A172 (cell line): ENCODE measurements at places on chromosomes 5 and 9. TPM values are rescaled to one million over a fixed set of nuclear protein-coding genes. Genes with fewer than 3 reads are reported as not detected.
A peak's percentile ranks its signal among the peaks of the same experiment; 100 is the strongest.

- no peak for DNase-seq
Measured at GRCh38 chr9:109409773-109410397, 88.2 kb downstream of the PTPN3 start.

DNA sequence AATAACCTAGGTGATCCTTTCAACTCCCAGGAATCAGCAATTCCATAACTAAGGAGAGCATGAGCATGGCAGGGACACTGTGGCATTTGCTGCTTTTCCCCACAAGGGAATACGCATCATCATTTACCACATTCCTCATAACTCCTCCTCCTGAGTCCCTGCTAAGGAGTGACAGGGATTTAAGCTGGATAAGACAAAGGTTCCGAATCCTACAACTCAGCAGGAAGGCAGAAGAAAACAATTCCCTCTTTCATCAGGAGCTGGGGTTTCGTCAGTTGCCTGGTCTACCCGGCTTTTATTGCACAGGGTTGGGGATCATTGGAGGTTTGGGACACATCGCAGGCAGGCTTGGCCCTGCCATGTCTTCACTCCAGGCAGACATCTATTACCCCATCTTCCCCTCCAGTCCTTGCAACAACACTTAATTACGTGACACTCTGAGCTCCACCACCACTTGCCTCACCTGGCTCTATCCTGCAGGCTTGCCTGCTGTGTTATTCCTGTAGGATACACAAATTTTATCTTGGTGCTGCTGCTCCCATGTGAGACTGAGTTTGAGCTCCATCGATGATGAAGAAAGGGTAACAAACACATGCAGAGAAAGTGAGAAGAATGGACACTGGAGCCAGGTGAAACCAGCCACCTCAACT lies 563.0 kb upstream of the KLF4 start:
- DNase-seq = peak; percentile 36

Gene BTF3
- total RNA-seq = 576 and 868 TPM in 2 replicates

Gene RPL35
- 2,941 and 5,977 TPM in 2 replicates for total RNA-seq

GRCh38 chr5:64161420-64161819 lies 4.2 kb upstream of the RNF180 start:
- no peak for DNase-seq

DNA sequence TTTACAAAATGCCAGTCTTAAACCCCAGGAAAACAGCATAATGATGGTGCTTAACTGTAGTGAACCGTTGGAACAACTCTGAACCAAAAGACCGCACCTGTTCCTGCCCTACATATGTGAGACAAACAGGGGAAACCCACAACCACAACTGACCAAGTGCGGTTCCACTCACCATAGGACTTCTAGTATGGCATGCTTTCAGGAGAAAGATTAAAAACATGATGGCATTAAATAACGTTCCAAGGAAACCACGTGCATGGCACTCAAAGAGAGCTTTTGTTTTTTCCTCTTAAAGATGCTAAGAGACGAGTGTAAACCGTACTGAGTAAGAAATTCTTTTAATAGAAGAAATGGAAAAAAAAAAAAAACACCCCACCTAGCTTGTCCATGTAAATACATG lies 119.8 kb downstream of the SSBP2 start:
- DNase-seq = peak; percentile 28

Gene SPINK9
- total RNA-seq = not detected in 2 replicates

Gene RARS1
- 250 and 258 TPM in 2 replicates for total RNA-seq

DNA sequence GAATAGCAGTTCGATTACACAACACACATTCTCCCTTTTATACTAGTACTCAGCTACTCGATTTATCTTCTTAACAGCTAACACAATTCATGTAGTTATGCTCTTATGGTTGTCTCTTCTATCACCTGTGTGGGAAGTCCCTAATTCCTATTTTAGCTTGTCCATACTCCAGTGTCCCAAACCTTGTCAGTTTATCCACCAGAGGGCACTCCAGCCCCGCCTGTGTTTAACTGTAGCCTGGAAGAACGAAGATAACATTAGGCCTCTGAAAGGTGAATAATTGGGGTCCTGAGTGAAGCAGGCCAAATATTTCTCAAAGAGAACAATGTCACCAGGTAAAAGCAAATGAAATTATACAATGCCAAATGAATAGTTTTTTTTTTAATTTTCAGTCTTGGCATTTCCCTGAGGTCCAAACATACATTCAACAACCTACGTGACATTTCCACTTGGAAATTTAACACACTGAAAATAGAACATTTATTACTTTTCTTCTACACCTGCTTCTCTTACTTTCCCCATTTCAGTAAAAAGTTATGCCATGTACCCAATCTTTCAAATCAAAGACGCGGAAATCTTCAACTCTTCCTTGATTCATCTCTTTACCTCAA lies 560.7 kb downstream of the HTR1A start:
- DNase-seq = peak; percentile 36

DNA sequence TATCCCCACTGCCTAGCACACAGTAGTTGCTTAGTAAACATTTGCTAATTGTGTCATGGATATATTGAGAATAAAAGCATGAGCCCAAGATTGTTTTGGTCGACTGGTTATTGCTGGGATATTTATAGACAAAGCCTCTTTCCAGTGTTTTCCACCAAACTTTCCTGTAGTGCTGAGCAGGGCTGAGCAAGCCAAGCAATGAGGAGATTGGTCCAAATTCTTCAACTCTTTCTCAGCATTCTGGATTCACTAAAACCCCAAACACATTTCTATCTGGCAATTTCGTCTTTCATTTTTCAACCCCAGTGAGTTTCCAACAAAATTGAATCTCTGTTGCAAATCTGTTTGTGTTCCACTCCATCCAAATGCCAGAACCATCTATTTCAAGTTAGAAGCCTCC lies 31.9 kb upstream of the TARS1 start:
- DNase-seq = no peak

DNA sequence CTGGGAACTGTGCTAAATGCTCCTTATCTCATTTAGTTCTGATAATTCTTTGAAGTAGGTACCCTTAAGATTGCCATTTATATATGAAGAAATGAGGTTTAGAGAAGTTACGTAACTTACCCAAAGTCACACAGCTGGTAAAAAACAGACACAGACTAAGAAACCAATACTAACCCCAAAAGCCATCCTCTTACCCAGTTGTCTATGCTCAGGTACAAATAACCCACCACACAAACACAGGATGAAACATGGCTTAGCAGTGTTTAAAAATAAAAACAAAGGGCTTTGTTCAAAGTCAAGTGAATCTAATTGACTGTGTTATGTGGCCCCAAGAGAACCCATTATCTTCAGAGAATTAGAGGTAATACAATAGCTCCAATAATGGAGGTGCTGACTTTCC lies 37.0 kb upstream of the IL7R start:
- DNase-seq = no peak

GRCh38 chr9:37938121-37938891 lies 34.4 kb upstream of the SLC25A51 start:
- DNase-seq = peak; percentile 93

DNA sequence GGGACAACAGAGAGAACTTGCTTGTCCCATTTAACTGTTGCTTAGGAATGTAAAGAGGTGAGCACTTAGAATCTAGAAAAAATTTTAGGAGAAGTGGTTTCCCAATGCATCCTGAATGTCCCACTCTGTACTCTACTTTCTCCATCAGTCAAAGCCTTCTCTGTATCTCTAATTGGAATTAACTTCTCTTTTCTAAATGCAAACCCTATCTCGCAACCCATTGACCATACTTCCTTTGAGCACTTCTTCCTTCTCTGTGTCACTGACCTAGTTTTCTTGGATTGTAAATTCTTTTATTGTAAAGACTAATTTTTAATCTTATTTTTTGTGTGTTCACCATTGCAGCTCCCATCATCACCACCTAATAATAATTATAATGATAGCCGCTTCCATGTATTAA lies 33.3 kb downstream of the ADRB2 start:
- no peak for DNase-seq

DNA sequence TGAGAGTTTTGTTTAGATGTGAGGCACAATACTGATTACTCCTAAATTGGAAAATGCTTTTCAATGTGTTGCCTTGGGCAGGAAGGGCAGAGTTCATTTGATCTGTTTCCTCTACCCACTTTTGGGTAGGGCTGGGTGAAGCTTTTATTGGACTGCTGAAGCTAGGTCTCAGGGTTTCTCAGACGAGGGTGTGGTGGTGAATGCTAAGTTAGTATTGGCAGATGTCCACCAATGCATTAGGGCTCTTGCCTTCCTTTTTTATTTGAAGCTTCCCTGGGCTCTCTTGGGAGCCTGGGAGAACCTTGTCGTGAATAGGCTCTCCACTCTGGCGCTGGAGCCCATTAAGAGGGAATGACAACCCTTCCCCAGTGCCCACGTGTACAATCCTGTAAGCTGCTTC lies 23.1 kb downstream of the SPTAN1 start:
- peak; percentile 29 for DNase-seq

Gene GFRA3
- total RNA-seq = not detected in 2 replicates

DNA sequence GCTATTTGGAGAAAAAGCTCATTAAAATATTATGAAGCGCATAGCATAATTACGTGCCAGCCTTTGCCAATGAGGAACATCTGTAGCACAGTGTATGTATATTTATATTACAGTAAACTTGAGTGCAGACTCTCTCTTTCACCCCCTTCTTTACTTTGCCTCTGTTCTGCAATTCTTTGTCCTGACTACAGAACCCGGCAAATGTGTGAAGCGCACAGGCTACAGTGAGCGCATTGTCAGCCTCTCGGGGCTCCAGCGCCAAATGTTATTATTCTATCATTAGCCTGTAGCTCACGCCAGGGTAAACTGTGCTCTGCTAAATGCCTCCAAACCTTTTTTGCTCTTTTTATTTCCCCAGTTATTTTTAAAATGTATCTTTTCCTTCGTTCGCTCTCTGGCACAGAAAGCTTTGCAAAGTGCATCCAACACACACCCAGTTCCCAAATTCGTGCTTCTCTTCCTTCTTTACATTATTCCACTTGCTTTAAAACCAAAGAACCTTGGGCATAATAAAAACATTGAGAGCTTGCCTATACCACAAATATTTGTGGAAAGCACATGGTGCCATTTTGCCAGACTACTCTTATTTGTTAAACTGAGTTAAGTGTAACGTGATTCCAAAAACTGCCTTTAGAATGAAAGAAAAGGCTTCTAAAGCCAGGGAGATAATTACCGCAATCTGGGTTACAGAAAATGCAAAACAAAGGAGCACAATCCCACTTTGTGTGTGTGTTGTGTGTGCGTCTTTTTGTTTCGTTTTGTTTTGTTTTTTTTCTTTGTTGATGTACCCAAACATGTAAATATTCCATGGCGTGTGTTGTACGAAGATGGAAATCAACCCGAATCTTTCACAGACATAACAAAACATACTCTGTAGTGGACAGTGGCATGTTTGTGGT lies 164.1 kb upstream of the MPDZ start:
- no peak for DNase-seq

- no peak for DNase-seq
Measured at GRCh38 chr5:172700365-172701290, 59.6 kb downstream of the NEURL1B start.

GRCh38 chr5:140236891-140237598 lies 62.1 kb downstream of the CYSTM1 start:
- DNase-seq = no peak

Gene ALDH1A1
- not detected in 2 replicates for total RNA-seq

GRCh38 chr5:171597946-171598640 lies 178.6 kb downstream of the FGF18 start:
- no peak for DNase-seq

DNA sequence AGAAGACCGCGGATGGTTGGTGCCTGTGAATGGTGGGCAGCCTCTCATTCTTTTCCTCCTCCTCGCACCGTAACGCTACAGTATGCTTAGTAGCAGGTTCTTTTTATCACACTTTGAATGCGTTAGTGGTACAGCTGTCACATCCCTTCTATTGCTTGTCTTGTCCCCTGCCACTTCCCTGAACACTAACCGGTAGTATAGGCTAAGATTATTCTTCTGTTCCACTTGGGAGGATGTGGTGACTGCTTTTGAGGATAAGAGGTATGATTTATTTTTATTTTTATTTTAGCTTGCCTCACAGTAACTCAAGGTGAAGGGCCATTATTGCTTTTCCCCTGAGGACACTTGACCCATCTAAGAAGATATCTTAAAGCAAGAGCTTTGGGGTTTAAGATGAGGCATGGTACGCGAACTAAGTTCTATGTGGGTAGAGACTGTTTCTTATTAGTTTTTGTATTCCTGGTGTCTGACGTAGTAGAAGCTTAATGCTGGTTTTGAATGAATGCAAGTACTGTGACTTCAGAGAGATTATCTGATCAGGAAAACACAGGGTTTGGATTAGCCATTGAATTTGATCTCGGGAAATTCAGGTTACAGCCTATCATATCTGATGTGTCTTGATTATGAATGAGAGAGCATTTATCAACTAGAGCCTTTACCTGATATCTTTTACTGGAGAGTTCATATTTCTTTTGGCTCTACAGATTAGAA lies 951 bp downstream of the UNC13B start:
- DNase-seq = no peak

GRCh38 chr9:136791516-136792276 lies 552 bp downstream of the TMEM141 start:
- DNase-seq = peak; percentile 45

Gene TRAPPC13
- 45.8 and 52.1 TPM in 2 replicates for total RNA-seq

Gene NMRK1
- 16.0 and 21.5 TPM in 2 replicates for total RNA-seq

GRCh38 chr9:98870782-98871557 lies 63.5 kb downstream of the GALNT12 start:
- DNase-seq = no peak

GRCh38 chr5:163567811-163568210 lies 62.4 kb downstream of the MAT2B start:
- DNase-seq = no peak
